Neural crest cell (in vitro differentiated cells): ENCODE measurements at places on chromosomes 2 and 18.

- no peak for DNase-seq
Measured at GRCh38 chr18:76131738-76132137, 363.3 kb downstream of the ZNF516 start.

DNA sequence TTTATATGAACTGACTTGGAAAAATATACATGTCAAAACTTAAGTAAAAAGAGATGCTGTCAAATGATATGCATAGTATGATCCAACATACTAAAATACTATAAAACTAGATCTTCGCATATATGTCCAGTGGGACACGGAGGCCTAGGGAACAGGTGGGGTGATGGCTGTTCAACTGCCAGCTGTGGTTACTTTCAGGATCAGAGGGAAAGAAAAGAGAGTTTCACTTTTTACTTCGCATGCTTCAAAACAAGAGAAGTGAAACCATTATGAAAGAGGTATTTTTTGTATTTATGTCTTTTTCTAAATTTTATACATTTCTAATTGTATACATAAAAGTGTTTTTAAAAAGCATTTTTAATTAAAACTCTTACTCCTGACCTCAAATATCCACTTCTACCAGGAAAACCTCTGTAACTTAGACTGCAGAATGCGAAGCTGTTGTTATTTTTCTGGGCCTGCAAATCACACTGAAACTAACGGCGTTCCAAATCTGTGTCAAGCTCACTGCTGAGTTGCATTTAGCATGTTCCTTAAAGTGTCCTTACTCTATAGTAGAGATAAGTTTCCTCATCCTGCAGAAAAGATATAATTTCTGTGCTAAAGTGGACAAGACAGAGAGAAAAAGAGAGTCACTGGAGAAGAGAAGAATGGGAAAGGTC is 97.8 kb upstream of the SLC35G4 start:
- no peak for DNase-seq

GRCh38 chr2:191846515-191847476 is at the start of gene CAVIN2:
TSS of gene CAVIN2 (minus strand) at chr2:191847088. CDS start at chr2:191846925, 163 bp downstream.
- no peak for DNase-seq

- DNase-seq, result no peak
Measured at GRCh38 chr2:15889442-15890123, 50.8 kb upstream of the MYCN start.

DNA sequence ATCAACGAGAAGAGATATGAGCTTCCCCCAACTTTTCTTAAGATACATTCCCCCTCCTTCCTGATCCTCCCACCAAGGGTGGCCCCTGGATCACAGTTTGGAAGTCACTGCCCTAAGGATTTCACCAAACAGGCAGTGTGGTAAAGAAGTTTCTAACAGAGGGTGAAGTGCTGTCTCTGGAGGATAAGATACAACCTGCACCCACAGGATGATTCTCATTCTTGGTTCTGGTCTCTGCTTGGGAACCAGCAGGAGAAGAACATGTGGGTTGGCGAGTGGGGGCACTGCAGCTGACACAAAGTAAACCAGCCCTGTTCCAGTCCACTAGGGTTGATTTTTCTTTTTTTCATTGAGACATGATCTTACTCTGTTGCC is 9.3 kb downstream of the NFE2L2 start:
- no peak for DNase-seq

DNA sequence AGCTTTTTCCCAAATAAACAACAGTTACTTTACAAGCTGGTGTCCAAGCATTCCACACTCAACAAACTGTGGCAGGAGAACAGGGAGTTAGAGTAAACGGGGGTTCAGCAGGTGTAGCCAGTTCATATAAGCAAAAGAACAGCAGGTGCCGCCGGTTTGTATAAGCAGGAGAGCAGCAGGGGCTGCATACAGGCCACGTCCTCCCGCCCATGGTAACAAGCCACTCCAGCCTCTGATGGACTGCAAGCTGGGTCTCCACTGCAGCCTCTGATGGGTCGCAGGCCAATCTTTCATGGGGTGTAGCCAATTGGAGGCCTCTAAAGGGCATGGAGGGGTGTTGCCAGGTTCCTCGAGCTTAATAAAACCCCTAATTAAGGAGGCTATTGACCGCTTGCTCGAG is 189.3 kb downstream of the ANKRD30B start:
- no peak for DNase-seq

DNA sequence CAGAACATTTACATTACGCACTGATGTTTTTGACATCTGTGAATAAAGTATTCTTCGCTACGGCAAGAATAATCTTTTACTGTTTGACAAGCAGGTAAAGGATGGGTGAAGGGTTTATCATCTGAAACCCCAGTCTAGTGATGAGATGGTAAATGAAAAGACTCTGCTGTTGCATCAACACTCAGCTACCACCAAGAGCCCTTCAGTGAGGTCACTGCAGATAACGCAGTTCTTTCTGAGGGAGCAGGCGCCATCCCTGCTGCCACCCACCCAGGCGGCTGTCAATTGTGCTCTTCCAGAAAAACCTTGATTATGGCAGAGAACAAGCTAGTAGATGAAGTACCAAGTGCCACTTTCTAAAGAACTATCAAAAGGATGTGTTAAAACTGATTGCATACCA is 58.7 kb downstream of the ABCG8 start:
- no peak for DNase-seq

- no peak for DNase-seq
Measured at GRCh38 chr2:174086708-174087107, 121.5 kb upstream of the SP3 start.

DNA sequence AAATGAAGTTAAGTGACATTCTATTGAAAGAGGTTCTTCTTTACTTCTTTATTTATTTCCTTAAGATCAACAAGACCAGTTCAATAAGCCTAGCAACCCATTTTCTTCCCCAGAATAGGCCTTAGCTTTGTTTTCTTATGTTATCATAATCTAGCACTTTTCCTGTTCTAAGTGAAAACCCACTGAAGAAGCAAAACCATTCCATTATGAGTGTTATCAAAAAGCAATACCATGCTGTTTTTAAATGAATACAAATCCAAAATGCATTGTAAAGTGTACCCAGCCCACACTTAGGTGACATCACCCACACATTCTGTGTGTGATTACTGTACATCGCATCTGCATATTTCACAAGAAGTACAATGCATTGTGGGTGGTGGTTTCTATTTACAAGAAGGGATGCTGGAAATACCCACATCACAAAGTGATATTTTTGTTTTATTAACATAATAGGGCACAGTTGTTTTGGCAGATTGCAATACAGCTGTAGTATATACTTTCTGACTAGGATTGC is 679.5 kb downstream of the KCNJ3 start:
- DNase-seq, result no peak
